NCI-H187 treated with DMSO at 0.1 percent for 48 hours (cell line): ENCODE measurements at places on chromosomes 6 and 20.
A peak's percentile ranks its signal among the peaks of the same experiment; 100 is the strongest.

- no peak for DNase-seq
These were observed 400.0 kb upstream of the CDH4 start for GRCh38 chr20:60851826-60852704.

GRCh38 chr6:133358574-133359150, 117.5 kb downstream of the EYA4 start:
- DNase-seq, result no peak

DNA sequence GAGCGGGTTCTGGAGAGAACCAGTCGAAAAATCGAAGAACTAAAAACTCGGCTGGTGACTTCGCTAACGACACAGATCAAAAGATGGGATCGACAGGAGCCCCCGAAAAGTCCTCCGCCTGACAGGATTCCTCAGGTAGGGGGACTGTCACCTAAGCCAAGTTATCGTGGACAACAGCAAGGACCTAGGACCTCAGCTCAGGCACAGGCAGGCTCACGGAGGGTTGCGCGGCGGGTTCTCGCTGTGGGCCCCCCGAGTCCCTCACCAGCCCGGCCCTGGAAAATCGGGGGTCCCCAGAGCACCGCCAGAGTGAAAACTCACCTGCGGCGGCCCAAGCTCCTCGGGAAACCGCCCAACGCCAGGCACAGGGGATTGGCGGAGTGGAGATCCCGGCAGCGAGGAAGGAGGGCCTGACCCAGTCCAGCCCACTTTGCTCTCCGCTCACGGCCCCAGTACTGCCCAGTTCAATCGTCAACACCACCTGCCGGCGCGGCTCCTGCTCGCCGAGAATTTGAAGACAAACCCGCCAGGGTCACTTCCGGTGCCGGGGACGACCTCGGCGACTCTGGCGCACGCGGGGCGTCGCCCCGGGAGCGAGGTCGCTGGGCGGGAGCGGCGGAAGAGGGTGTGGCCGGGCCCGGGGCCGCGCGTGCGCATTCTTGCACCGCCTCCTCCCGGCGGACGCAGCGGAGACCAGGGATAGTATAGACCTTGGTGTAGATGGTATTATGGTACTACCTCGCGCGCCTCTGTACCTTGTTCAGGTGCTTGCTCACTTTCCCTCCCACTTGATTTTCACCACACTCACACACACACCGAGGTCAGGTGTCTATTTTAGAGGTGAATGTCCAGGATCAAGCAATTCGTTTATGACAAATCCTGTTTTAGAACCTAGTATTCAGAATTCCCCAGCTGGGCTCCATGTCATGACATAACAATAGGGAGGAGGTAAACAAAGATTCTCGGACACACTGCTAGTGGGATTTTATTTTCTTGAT, at the start of gene KATNA1:
TSS of gene KATNA1 (minus strand) at position 567 of the 998 bp plus-strand sequence. CDS start 10,167 bp downstream, outside the sequence.
- DNase-seq, result peak; percentile 37

GRCh38 chr6:1390133-1390945, 963 bp downstream of the FOXF2 start:
- DNase-seq, result no peak

DNA sequence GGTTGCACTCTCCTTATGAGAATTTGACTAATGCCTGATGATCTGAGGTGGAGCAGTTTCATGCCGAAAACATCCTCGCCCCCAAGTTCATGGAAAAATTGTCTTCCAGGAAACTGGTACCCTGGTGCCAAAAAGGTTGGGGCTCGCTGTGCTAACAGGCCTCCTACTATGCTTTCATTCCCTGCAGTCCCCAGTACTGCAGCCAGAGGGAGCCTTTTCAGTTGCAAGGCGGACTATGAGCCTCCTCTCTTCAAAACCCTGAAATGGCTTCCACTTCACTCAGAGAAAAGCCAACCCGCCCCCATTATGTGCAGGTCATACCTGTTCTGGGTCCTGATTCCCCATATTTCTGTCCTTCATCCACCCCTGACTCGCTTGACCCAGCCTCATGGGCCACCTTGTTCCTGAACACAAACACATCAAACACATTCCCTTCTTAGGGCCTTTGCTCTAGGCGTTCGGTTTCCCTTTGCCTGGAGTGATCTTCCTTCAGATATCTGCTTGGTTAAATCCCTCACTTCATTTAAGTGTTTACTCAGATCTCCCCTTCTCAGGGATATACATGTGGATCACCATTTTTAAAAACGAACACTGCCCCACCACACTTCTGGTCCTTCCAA, 173.7 kb downstream of the PHACTR1 start:
- DNase-seq, result no peak

DNA sequence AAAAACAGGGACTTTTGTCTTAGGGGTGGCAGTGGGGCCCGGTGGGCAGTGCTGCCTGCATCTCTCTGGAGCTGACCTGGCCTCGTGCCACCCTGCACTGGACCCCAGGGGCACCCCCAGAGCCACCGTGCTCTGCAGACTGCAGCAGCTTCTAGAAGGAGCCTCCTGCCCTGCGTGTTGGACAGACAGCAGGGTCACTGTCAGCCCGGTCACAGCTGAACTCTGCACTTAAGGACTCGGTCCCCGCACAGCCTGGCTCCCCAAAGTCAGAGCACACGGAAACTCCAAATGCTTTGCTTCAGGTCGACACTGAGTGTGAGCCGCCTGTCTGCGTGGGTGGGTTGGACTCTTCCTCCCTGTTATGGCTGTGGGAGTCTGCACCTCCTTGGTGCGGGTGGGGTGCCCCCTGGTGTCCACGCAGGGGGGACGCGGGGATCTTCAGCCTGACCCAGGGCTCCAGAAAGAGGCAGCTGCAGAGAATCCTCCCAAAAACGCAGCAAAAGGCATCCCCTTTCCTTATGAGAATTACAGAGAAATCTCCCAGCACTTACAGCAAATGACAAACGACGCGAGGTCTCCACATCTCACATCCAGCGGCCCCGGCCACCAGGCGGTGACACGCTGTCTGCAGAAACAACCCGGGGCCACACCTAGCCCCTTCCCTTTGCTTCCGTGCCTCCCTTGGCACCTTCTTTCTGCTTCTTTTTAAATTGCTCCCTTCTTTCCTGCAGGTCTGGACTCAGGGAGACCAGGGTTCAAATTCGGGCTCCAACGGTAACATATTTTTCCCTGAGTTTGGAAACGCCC, 36.3 kb upstream of the DACT2 start:
- no peak for DNase-seq

DNA sequence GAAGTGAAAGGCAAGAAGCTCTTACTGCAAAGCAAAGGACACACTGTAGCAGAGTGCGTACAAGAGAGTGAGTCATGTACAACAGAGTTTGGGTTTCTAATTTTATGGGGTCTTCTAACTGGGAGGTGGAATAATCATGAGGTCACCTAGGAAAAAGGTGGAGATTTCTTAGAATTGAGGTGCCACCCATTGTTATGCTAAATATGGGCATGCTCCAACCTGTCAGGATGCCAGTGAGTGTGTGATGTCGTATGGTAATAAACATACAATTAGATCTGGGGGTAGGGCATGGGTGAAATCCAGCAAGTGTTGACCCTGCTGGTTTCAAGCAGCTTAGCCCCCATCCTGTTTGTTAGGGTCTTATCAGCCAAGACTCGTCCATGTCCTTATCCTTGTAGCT, 46.6 kb downstream of the OR2B6 start:
- no peak for DNase-seq

- DNase-seq, result no peak
These were observed 392.6 kb upstream of the MARCKS start for GRCh38 chr6:113464536-113464935.

DNA sequence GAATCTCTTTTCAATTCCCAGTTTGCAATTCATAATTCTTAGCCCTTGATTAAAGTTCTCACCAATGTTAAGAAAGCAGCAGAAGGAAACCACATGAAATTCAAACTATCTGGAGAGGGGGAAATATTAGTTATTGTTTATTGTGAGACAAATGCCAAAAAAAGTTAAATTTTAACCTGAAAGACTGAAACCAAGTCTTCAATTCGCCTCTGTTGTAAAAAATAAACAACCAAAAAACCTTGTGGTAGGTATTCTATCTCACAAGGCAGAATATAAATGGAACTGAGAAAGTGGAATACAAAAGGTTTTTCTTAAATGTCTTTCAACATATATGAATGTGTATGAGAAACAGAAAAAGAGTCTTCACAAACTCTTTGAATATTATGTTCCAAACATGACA, 24.8 kb downstream of the TMX4 start:
- DNase-seq, result no peak

DNA sequence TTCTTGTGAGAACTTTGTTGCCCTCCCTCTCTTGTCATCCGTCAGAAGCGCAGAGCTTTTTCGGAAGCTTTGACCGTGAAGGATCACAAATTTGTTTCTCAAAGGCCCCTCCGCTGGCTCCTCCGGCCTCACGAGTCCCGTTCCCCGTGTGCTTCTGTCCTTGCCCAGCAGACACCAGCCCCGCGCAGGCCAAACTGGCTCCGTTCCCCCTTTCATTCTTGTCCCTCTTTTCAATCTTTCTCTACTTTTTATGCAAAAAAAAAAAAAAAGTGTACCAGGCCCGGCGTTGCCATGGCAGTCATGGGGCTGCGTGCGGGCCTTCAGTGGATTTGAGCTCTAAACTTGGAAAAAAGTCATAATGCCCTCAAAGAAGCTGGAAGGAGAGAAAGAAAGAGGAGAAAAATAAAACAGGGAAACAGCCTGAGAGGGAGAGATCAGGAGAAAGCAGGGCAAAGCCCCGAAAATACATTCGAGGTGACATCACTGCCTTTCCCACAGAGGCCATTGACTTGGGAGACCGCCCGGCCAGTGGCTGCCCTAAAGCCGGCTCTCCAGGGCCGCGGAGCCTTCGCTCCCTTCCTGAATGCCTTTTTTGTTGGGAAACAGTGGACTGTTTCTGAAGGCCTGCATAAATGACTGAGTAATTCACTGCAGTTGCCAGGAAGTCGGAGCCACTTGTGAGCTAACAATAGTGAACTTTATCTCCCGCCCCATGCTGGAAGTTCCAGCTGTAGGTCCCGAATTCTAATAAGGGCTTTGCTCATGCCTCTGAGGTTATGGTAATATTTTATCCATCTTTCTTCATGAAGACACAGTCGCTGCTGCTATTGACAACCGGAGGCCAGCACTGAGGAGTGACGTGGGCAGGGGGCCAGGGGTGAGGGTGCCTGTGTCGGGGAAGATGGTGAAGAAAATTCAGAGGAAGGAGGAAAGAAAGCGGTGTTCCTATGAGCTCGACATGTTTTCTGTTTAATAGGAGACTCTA, 670.9 kb downstream of the QKI start:
- no peak for DNase-seq

GRCh38 chr6:135129136-135129856, 51.8 kb upstream of the MYB start:
- no peak for DNase-seq

GRCh38 chr20:24782301-24782700, 166.8 kb upstream of the CST7 start:
- DNase-seq, result no peak

DNA sequence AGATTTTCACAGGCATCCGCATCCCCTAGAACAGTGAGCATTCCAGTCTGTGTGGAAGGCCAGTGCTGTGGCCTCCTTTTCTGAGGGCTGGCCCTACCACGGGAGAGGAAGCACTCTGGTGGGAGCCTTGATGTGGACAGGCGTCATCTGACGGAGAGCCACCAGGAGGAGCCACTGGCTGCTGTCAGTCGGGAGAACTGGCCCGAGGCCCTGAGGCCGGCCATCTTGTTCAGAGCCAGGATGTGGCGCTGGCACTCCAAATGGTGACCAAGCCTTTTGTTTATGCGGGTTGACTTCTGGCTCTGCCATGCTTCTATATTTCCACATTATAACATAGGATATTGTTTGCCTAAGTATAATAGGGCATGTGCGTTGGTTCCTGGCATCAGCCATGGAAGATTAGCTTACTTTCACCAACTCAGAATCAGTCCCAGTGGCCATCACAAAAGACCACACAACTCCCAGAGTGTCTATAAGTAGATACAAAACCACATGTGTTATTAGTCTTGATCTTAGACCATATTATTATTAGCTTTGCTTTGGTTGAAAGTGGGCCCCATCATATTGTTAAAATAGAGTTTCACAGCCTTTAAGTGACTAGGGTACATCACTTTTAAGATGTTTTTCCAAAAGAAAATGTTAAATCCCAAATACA, 273.9 kb upstream of the TAB2 start:
- DNase-seq, result no peak

- no peak for DNase-seq
These were observed 7.3 kb downstream of the CCDC167 start for GRCh38 chr6:37492236-37492972.

DNA sequence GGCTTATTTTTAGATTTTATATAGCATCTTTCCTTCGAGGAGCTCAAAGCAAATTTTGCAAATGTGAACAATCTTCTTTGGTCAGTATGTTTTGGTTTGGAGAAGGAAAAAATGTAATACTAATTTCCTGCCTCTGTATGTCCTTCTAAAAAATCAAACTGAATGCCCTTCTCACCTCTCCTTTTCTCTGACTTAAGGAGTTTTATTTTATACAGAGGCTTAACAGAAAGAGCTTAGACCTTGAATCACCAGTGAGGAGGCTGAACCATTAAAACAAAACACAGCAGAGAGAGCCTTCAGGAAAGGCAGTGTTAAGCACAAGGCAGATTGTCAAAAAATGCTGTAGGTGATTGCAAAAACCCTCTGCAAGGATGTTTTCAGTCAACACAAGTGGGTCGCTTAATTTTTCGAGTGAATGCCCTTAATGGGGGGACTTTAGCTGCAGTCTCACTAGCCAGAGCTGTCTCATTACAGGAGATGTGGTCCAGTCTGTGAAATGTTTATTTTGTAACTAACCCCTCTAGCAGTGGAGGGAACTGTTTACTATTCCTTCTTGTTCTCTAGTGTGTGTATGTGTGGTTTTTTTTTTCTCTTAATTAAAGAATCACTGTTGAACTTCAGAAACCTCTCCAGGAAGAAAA, 481.3 kb upstream of the CITED2 start:
- DNase-seq, result no peak
